Suppressor macrophage treated with lipopolysaccharide for 4 hours (primary cell): ENCODE measurements at places on chromosomes 1 and 21.

DNA sequence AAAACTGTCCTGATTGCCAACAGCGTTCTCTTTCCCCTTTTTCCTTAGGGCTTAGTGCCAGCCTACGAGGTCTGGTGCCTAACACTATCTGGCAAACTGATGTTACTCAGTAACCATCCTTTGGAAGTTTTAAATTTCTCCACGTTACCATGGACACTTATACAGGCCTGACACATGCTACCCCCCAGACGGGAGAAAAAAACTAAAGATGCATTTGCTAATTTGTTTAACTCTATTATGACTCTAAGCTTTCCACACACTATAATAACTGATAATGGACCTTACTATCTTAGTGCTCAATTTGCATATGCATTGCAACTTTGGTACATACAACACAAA, 36.8 kb downstream of the CLCA1 start:
- no peak for DNase-seq

- DNase-seq, result no peak
These were observed 12.4 kb upstream of the PRDM16 start for GRCh38 chr1:3056641-3057040.

DNA sequence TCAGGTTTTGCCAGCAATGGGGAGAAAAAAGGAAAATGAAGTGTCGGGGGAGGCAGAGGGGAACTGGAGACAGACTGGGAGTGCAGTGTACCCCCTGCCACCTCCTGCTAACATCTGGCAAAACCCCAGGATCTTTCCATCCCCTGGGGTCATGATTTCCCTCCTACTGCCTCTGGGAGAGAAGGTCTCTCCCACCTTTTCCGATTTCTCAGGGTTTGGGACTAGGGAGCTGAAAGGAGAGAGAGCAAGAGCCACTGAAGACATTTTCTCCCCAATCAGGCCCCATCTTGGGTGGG, 5.1 kb downstream of the FHL3 start:
- DNase-seq, result no peak

- DNase-seq, result no peak
These were observed 109.2 kb downstream of the HMCN1 start for GRCh38 chr1:185843297-185843869.

DNA sequence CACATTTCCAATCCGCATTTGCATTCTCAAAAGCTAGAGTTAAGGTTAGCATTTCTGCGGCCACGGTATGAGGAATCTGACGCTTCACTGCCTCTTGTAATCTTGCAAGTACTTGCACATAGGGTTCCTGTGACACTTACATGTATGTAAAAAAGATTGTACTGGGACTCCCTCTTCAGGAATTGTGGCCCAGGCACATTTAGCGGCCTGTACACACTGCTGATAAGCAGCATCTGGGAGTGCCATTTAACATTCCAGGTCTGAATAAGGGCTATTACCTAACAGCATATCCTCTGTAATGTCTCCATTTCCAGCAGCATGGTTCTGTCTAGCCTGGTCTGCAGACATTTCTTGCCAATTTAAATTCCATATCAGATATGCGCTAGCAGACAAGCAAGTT, 75.7 kb downstream of the AXDND1 start:
- no peak for DNase-seq

- peak; percentile 96 for DNase-seq
These were observed 3.0 kb upstream of the SDE2 start for GRCh38 chr1:226001963-226002666.

DNA sequence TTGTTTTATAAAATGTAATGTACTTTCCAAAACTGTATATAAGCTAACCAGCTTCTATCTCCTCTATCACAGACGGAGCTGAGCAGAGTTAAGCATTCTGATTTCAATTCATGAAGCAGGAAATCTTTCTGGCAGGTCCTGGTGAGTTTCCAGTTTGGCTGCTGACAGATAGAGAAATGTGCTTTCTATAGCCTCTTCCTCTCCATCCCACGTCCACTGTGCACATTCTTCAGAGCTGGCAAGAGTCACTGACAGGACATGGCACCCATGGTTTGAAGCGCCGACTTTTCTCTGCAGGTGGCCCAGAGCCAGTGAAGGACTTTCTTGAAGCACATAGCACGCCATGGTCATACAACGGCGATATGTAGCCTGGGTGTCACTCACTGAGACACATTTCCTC, 52.3 kb upstream of the POU2F1 start:
- no peak for DNase-seq

- no peak for DNase-seq
These were observed 224.2 kb downstream of the FOXD2 start for GRCh38 chr1:47662068-47662467.

DNA sequence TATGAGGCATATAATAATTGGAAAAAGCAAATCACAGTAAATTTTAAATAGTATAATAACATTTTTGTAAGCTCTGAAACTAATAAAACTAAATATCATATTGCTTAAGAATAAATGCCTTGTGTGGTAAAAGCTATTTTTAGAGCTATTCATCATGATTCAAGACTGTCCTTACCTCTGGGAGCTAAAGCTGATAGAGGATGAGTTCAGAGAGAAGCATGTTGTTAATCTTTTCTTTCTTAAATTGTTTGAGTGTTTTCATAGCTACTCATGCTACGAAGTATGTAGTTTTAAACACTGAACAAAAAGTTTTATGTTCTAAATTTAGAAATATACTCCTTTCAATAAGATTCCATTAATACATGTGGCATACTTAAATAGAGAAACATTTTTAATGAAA, 30.5 kb downstream of the IFI16 start:
- DNase-seq, result no peak

DNA sequence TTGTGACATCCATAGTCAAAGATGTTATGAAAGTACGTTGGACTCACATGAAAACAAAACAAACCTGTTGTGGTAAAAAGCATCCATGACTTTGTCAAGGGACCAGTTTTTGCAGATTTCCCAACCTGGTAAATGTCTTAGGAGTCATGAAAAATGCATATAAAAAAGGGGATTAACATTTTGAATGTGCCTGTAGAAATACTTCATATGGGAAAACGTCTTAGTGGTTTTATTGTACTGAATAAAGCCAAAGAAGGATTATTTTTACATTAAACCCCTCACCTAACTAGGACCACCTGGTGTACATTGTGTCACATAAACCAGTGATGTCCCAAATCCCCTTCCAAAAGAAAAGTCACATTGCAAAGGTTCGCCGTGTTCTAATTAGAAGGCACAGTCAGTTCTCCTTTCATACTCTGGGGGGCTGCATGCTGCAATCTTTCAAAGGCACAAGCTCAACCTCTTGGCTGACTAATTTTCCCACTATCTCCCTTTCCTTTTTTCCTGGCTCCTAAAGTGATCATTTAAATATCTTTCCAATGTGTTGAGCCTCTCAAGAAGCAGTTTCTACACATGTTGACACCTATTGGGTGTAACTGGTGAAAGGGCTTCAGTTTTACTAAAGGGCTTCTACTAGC, 119.8 kb upstream of the SPAG17 start:
- no peak for DNase-seq

DNA sequence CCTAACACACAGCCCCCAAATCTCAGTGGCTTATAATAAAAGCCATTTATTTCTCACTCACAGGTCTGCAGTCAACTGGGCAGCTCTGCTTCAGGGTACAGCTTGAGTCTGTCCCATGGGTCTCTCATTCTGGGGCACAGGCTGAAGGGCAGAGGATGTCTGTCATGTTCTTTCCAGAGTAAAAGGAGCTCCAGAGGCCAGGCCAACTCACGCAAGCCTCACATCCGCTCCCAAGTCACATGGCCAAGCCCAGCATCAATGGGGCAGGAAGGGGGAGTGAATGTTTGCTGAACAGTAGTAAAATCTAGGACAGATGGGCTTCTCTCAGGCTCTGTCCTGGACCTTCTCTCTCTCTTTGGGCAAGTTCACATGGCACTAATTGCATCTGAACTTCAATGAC, 7.1 kb upstream of the SSBP3 start:
- DNase-seq, result peak; percentile 45

DNA sequence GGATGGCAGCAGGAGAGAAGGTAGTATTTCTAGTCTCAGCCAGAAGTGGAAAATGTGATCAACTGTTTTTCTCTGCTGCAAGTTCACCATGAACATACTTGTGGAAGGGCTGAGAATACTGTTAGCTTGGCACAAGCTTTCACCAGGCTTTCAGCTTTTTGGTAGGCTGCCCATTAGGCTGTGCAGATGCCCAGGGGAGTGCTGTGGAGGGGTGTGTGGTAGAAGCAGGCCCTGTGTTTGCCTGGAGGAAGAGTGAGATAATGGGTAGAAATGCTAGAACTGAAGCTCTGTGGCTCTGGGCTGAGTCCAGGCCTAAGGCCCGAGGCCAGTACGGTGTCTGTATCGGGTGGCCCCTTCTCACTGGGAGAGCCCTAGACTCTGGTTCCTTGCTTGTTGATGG, 9.8 kb downstream of the DNAJC6 start:
- no peak for DNase-seq

GRCh38 chr1:230268371-230269170, 157.6 kb downstream of the PGBD5 start:
- peak; percentile 68 for DNase-seq

DNA sequence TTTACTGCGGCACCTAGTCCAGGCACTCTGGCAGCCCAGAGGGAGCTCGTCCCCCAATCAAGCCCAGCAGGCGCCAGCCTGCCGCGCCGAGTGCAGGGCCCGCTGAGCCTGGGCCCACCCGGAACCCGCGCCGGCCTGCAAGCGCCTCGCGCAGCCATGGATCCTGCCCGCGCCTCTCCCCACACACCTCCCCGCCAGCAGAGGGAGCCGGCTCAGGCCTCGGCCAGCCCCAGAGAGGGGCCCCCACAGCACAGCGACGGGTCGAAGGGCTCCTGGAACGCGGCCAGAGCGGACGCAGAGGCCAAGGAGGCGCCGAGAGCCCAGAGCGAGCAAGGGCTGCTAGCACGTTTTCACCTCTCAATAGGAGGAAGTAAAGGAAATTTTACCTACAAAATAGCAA, 767.0 kb downstream of the MRPL39 start:
- DNase-seq, result no peak

GRCh38 chr21:41956926-41957729, 3.3 kb upstream of the C2CD2 start:
- DNase-seq, result peak; percentile 18

GRCh38 chr1:91555821-91556531, 55.3 kb downstream of the CDC7 start:
- peak; percentile 35 for DNase-seq

DNA sequence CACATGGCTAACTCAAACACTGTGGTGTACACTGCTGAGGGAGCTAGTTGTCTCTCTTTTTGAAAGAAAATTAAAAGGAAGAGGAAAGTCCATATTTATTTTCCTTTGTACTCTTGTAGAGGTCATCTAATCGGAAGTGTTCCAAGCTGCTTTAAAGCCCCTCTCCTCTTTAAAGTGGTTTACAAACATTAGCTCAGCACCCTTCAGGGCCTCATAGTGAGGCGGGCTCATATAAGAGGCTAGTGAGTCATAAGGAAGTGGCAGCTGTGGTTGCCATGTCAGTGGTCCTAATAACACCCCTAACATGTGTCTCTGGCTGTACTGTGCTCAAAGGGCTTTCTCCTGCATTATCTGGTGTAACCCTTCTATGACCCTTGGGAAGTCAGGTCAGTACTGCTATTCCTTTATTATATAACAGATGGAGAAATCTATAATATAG, 104.4 kb upstream of the SERBP1 start:
- no peak for DNase-seq
